ENCODE measurements at places on chromosomes 11 and 22. TPM values are rescaled to one million over a fixed set of nuclear protein-coding genes. Genes with fewer than 3 reads are reported as not detected.
A peak's percentile ranks its signal among the peaks of the same experiment; 100 is the strongest.

DNA sequence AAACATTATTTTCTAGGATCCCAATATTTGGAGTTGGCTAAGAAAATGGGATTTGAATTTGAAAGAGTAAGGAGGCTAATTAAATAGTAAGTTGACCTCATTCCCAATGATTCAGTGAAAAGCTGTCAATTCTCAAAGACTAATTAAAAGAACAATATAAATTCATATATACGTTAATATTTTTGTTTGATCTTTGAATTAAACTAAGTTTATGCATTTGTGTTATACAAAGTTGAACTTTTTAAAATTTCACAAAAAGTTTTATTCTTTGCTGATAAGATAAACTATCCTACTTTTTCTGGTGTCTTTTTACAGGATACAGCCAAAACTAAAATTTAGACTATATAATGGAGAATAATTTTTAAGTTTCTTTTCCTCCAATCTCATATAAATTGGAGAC, at the start of gene OR5L1:
TSS of gene OR5L1 (plus strand) at position 301 of the 400 bp plus-strand sequence. CDS start 100 bp downstream, outside the sequence.
- ATAC-seq, result no peak

DNA sequence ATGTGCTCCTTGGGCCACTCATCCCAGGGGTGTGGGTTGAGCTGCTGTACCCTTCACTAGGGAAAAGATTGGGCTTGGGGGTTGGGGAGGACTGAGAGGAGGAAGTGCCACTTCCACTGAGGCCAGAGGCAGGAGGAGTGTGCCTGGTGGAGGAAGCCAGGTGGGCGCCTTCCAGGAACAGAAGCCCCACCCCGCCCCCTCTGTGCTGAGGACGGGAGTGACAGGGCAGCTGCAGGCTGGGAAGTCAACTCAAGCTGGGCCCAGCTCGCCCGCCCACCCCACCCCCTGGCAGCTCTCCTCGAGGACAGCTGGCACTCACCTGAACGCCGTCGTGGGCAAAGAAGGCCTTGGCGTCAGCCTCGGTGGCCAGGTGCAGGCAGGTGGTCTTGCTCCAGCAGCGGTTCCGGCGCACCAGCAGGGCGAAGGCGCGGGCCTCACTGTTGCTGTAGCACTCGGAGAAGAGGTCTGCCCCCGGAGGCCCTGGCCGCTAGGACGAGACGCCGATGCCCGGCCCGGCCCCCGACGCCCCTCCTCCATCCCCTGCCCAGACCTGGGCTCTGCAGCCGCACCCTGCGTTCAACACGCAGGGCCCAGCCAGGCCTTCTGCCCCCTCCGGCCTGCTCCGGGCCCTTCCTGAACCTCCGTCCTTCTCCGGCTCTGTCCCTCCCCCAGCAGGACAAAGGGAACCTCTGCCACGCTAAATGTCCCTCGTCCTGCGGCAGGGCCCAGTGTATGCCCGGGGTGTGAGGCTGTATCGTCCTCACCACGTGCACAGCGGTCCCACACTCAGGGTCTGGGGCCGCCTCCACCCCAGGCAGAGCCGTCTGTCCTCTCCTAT, 13.4 kb downstream of the TSSC4 start:
- ATAC-seq, result no peak

DNA sequence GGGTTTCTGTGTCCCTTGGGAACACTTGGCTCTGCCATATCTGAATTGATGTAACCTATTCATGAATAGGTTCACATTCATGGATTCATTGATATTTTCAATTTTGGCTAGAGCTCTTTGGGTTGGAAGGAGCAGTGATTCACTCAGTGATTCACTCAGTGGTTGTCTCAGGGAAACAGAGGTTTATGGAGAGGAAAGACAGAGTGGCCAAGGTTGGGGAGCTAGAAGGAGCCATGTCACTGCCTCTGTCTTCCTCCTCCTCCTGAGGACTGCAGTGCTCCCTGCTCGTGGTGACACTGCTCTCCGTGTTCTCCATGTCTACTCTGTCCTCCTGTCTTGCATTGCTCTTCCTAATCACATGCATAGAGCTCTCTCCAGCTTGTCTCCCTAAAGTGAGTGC, 17.4 kb downstream of the CEP164 start:
- no peak for ATAC-seq

DNA sequence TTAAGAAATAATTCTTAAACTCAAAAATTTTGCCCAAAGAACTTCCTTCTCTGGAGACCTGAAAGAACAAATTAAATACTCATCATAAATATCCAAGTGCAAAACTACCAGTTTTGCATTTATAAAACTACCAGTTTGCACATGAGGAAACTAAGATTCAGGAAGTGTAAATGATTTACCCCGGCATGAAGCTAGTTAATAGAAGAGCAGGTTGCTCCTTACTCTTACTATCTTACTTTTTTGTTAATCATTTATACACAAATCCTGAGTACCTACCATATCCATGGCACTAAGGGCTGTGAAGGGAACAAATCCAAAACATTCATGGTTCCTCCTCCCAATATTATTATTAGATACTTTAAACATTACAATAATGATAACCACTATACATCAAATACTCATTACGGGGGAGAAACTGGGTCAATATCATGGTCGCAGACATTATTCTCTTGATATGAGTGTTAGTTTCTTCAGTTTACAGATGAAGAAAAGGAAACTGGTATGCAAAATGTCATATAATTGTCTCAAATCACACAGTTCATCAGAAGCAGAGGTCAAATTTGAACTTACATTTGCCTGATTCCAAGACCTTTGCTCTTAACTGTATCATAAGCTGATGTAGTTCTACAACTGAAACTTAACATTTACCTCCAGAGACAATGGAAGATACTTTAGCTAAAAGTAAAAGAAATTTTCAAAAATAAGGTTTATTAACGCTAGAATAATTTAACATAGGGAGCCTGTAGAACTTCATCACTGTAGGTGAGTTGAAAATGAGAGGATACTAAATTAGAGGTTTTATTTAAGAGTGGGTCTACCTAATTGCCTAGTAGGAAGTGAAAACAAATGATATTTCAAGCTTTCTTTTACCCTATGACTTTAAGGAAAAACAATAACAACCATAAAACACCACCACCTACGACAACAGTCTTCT, 74.5 kb downstream of the FAM76B start:
- no peak for ATAC-seq

GRCh38 chr22:49676783-49677494, 150.7 kb downstream of the BRD1 start:
- ATAC-seq, result peak; percentile 25

GRCh38 chr11:17934194-17934593, 78.7 kb downstream of the SERGEF start:
- ATAC-seq, result no peak

GRCh38 chr11:75582506-75582894, 20.4 kb downstream of the SERPINH1 start:
- no peak for ATAC-seq

GRCh38 chr11:28822576-28822975, 714.4 kb downstream of the METTL15 start:
- no peak for ATAC-seq

GRCh38 chr11:84089072-84090057, 803.2 kb upstream of the CCDC90B start:
- no peak for ATAC-seq

GRCh38 chr11:17743026-17743807, 8.6 kb downstream of the KCNC1 start:
- ATAC-seq, result no peak

- ATAC-seq, result no peak
These were observed 261.9 kb upstream of the LUZP2 start for GRCh38 chr11:24234822-24235508.

DNA sequence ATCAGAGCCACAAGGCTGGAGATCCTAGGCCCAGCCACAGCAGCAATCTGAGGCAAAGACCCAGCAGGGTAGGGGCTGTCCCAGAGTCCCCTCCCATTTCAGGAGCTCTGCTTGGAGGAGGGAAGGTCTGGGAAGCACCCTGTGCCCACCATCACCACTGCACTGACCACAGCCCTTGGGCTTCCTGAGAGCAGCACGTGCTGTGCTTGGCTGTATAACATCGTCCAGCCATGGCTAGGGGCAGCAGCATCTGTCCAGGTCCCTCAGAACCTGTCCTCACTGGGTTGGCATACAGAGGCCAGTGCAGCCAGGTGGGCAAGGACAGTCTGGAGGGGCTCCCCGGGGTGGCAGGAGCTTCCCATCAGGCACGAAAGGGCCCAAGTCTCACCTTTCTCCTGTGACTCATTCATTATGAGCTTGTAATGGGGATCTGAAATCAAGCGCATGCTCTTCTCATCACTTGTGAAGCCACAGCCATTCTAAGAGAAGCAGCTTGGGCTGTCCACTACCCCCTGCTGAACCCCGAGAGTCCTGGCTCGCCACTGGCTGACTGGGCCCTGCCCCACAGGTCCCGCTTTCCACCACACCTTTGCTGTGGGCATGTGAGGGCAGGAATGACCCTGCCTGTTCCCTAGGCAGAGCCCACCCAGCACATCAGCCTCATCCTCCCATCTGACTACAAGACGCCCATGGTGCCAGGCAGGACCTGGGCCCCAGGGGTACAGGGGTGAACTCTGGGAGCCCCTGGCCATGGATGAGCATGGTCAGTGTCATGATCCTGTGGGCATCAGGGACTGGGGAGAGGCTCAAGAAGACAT, 83.3 kb downstream of the MED15 start:
- no peak for ATAC-seq

DNA sequence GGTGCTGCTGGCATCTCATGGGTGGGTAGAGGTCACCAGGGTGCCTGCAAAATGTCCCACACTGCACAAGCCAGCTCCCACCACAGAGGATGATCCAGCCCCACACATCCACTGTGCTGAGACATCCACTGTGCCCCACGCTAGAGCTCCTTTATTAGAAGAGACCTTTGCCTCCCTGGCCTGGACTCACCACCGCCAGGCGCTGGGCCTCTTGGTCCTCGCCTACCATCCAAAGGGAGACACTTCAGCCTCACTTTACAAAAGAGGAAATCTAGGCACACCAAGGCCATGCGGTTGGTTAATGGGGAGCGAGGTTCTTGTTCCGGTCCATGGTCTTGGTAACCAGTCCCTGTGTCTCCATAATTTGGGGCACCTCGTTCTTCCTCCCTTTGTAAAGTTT, 3.4 kb upstream of the ANO1 start:
- no peak for ATAC-seq

The HEPHL1 gene
- 13.0 TPM for total RNA-seq

The HORMAD2 gene
- total RNA-seq, result not detected

The CBLIF gene
- not detected for total RNA-seq

The PNPLA5 gene
- not detected for total RNA-seq

The GPR137 gene
- 18.5 TPM for total RNA-seq

The VPREB1 gene
- not detected for total RNA-seq

Measured in esophagus mucosa (tissue), 1 donor.